ENCODE measurements at places on chromosomes 12 and 14. TPM values are rescaled to one million over a fixed set of nuclear protein-coding genes. Genes with fewer than 3 reads are reported as not detected.

Gene KRT7
- total RNA-seq: 8.7 TPM

Gene KRT80
- total RNA-seq: 0.12 TPM

Gene CRACR2A
- 5.0 TPM for total RNA-seq

- no peak for DNase-seq
These were observed 12.4 kb upstream of the RTN1 start for GRCh38 chr14:59882957-59883356.

DNA sequence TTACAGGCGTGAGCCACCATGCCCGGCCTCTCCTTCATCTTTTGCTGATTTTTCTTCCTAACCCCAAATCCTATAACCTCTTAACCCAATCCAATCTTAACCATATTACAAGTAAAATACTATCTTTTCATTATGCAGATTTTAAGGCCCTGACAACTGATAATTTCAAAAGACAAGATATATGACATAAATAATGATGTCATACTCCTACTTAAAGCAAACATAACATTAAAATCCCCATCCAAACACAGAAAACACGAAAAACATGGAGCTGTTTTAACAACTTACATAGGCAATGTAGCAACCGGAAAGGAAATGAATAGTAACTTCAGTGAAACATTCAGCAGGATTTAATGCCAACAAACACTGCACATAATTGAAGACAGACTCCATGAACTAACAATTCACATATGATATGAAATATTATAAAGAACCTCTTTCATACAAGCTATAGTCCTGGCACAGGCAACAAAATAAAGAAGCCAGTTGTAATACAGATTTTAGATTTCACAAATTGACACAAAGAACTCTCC, 21.5 kb downstream of the USP44 start:
- no peak for DNase-seq

DNA sequence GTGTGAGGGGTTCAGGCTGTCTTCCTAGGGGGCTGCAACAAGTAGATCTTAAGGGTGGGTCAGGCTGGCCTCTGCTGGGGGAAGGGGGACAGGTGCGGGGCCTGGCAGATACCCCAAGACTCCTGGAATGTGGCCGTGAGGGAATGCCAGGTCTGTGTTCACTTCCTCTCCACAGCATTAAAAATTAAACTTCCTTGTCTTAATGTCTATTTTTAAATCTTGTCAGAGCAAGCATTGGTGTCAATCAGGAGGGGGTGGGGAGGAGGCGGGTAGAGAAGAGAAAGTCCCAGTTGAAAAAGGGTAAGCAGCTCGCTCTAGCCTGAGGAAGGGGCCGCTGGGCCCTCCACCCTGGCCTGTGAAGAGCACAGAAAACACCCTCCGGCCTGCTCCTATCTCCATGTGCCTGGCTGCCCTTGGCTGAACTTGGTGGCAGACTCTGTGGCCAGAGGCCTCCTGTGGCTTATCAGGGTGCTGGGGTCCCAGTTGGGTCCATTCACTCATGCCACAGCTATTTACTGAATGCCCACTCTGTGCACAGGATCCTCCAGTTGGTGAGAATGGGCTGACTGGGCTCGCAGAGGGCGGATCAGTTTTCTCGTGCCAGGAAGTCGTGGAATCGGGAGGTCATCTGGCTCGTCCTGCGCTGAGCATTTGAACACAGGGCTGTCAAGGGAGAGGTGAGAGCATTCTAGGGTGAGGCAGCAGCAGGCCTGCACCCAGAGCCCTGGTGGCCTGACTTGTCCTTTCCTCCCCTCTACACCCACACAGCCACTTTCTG, 128.8 kb downstream of the TSPAN9 start:
- DNase-seq: no peak

GRCh38 chr12:46944088-46944487, 118.3 kb upstream of the SLC38A4 start:
- no peak for DNase-seq

GRCh38 chr12:15485466-15485865, 163.2 kb downstream of the PTPRO start:
- no peak for DNase-seq

DNA sequence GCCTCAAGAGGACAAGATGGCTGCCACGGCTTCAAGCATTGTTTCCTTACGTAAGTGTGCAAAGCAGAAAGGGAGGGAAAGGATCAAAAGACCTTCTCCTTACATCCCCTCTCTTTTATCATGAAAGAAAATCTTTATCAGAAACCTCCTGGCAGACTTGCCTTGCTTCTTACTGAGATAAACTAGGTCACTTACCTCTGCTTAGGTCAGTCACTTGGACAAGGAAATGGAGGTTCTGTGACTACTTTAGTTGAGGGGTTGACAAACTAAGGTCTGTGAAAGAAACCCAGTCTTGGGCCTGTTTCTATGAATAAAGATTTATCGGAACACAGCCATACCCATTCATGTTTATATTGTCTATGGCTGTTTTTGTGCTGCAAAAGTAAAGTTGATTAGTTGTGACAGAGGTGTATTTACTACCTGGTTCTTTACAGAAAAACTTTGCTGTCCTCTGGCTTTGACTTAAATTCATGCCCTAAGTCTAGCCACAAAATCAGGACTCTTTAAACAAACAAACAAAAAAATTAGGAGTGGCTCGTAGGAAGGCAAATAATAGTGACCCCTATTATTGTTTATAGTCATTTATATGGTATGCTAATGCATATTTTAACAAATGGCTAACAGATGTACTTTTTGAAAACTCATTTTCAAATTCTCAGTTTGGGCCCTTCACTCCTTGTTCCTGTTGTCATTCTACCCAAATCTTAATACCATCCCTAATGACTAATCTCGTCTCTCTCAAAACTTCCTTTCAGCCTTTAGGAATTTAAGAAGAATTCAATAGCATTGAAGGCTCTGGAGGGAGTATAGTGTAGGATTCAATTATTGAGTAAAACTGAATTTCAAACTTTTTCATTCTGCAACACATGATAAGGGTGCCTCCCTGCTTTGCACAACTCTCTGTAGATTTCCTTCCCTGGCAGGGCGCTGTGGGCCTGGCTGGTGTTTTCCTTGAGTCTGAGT, 42.0 kb upstream of the ATP2B1 start:
- DNase-seq: no peak

Data from aorta (tissue), 5 donors.